ENCODE measurements at places on chromosomes 3 and 15. TPM values are rescaled to one million over a fixed set of nuclear protein-coding genes. Genes with fewer than 3 reads are reported as not detected.

GRAMD2A gene
- total RNA-seq = 3.2 TPM

GOLGA8J gene
- total RNA-seq = 0.40 TPM

FANCD2OS gene
- total RNA-seq = not detected

SPTBN5 gene
- 0.22 TPM for total RNA-seq

GRCh38 chr3:193023218-193023617 is 105.6 kb upstream of the MB21D2 start:
- no peak for DNase-seq

DNA sequence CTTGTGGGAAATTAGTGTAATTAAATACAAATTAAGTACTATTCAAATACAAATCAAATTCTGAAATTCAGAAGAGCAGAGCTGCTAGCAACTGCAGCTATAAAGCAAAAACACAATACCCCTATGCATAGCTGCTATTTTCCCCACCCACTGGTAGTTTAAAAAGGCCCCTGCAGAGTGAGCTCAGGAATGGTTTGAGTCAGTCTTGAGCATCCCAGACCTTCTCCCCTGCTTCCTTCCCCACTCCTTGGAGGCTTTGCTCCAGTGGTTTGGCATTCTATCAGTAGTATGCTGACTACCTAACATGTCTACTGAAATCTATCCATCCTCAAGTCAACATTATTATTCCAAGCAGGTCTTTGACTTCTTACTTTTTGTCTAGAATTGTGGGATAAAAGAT is 53.0 kb downstream of the EFHB start:
- DNase-seq = no peak

DNA sequence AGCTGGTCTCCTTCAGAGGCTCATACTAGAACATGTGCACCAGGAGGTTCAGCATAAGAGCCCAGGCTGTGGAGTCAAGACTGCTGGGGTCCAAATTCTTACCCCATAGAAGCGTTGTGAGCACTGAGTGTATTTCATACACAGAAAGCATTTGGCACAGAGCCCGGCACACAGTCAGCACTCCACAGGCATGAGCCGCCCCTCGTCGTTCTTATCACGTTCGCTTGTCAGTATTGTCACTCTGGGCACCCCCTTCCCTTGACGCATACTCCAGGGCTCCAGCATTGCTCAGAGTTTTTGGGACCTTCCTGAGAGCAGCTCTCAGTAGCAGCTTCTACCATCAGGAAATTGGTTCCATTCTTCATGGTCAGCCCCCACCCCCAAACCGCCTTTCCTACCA is 25.2 kb downstream of the CORO2B start:
- no peak for DNase-seq

DNA sequence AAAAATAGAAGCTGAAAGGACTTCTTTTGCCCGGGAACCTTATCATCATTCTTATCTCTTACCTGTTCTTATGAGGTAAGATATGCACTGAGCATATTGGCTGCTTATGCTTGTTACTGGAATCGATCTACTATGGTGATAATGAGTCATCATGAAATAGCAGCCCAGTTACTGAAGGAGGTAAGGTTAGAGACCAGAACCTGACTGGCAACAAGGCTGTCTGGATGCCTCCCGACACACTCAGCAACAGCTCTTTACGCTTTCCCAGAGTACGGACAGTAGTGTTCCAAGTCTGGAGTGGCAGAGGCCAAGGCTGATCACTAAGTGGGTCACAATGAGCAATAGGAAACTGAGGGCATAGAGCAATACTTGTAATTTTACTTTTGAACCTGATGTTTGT is 314.1 kb downstream of the NLGN1 start:
- DNase-seq = no peak

GRCh38 chr3:37580237-37580636 is 281.4 kb upstream of the CTDSPL start:
- no peak for DNase-seq

DNA sequence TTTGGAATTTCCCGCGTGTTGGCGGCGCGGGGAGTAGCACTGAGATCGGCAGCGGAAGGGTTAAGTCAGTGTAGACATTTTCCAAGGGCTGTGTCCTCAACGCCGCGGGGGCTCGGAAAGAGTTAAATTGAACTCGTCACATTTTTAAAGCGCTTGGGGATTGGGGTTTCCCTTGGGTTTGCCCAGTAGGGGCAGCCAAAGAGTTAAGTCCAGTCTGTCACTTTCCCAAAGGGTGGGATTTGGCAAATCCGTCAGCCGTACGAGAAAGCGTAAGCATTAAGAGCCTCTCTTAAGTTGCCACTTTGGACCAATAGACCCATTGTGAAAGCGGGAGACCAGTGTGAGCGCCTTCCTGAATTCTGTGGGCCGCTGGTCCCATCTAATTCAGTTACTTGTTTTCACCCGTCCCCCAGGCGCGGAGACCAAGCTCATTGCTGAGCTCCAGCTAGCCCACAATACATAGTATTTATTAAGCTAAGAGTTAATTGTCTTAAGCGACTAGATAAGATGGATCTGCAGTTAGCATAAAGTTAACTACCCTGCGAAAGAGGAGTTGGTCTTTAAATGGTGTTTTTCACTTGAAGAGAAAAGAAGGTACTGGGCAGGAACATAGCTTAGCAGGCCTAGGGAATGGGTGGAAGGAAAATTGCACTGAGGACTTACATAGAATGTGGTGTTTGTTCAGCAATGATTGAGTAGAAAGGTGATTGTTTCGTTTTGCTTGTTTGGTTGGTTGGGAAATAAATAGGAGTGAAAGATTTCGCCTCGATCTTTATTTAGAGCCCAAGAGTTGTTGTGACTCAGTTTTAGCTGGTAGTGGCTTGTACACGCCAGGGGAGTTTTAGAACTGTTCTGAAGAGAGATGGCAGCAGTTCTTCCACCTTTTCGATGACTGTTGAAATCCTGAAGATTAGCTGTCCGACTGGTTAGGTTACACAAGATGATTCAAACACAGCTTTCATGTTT is 932 bp downstream of the ARL8B start:
- DNase-seq = peak; percentile 29

GRCh38 chr3:155032918-155033317 is 47.2 kb upstream of the MME start:
- DNase-seq = peak; percentile 18

DNA sequence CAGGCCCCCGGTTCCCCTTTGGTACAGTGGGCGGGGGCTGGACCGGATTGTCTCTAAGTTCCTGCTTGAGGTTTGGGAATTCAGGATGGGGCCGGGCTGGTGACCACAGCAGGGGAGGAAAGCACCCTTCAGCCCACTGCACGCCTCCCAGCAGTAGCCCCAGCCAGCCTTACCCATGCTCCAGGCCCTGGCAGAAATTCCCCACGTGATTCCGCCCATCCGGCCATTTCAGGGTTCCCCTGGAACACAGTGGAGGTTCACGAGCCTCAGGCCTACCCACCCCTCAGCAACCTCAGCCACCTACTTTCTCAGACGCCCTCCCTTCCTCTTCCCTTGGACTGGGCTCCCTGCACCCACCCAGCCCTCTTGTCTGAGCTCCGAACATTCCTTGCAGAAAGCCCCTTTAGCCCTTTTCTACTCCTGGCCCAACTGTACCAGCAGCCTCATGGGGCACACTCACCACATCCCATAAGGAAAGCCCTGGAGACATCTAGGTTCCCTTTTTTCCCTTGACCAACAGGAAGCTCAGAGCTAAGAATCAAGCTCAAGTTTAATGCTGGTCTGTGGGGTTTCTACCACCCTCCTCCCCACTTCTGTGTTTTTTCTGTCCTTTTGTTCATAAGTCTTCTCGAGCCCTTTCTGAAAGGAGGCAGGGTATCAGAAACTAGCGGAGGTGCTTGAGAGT is 11.5 kb downstream of the ALS2CL start:
- DNase-seq = no peak

GRCh38 chr15:60679256-60679655 is 200.3 kb upstream of the ICE2 start:
- peak; percentile 50 for DNase-seq

- no peak for DNase-seq
Measured at GRCh38 chr3:196120291-196120951, 38.5 kb upstream of the TFRC start.
